ENCODE measurements at places on chromosomes 11 and 22. TPM values are rescaled to one million over a fixed set of nuclear protein-coding genes. Genes with fewer than 3 reads are reported as not detected.

The UBQLN3 gene
- total RNA-seq: 0.46 TPM

The TNNI2 gene
- not detected for total RNA-seq

The PRAME gene
- total RNA-seq: not detected

The APOA1 gene
- 1.4 TPM for total RNA-seq

The TSGA10IP gene
- total RNA-seq: 0.69 TPM

The RFPL3 gene
- total RNA-seq: not detected

The PKP3 gene
- total RNA-seq: 0.69 TPM

The MYO18B gene
- 0.46 TPM for total RNA-seq

The SH3BP1 gene
- total RNA-seq: 0.92 TPM

The HEPHL1 gene
- not detected for total RNA-seq

The RAB38 gene
- 1.8 TPM for total RNA-seq

The SNX32 gene
- total RNA-seq: 7.6 TPM

The CECR2 gene
- total RNA-seq: 6.0 TPM

The GPR83 gene
- total RNA-seq: 4.4 TPM

The PATE4 gene
- not detected for total RNA-seq

The MCAM gene
- total RNA-seq: 21.0 TPM

The ART5 gene
- 1.4 TPM for total RNA-seq

The MLC1 gene
- total RNA-seq: 74.5 TPM

All from diencephalon (tissue), 1 donor.